ENCODE measurements at places on chromosomes 7 and 10.

GRCh38 chr10:12656518-12657142 lies 307.3 kb downstream of the CAMK1D start:
- DNase-seq: peak; percentile 72

DNA sequence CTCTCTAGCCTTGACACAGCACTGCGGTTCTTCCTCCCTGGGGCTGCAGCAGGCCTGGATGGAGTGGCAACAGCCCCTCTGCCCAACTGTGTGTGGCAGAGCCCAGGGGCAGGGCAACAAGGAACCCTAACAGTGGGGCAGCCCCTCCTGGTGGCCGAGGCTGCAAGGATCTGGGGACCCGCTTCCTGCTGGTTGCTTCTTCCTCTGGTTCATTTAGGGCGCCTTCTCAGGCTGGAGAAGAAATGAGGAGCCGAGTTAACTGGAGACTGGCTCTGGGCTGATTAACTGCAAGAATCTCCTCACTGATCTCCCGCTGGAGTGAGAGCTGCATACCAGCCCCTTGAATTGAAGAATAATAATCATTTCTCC lies 80.1 kb upstream of the EMX2 start:
- DNase-seq: no peak

GRCh38 chr7:24604630-24605029 lies 31.4 kb downstream of the PALS2 start:
- DNase-seq: no peak

- DNase-seq: no peak
Measured at GRCh38 chr10:106958589-106959361, 205.7 kb downstream of the SORCS1 start.

DNA sequence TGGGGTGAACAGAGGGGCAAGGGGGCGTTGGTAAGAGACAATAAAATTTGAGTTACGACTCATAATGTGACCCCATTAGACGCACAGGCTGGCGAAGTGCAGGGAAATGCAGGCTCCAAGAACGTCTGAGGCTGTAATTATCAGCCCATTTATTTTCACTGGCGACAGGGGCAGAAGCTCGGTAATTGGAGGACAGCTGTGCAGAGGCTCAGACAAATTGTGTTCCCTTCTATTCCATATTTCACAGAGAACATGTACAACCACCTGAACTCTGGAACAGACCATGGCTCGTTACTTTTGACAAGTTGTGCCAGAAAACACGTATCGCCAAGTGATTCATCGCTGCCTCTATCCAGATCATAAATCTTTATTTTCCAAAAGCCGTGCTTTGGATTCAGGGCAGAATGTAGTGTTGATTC lies 137.3 kb upstream of the FRMD4A start:
- no peak for DNase-seq

GRCh38 chr7:158734861-158735260 lies 30.3 kb upstream of the NCAPG2 start:
- DNase-seq: peak; percentile 91

- no peak for DNase-seq
Measured at GRCh38 chr7:93013446-93014061, 104.2 kb downstream of the SAMD9 start.
